CD4-positive, alpha-beta T cell treated with Interferon gamma for 1 hour (primary cell): ENCODE measurements at places on chromosomes 6 and 20.
A peak's percentile ranks its signal among the peaks of the same experiment; 100 is the strongest.

DNA sequence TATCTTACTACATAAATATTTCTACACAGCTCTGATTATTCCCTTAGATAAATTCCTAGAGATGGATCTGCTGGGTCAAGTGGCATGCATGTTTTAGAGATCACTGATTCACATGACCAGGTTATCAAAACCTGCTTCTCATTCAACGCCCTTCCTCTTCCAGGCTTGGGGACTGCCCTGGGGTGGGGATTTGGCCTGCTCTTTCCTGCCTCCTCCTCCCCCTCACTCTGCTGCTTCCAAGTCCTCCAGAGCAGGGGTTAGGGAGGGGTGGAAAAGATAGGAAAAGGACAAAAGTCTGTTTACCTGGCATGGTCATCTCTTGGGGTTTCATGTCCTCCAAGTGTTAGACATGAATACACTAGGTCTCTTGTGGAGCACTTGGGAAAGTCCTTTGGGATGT is 105.6 kb upstream of the GPR6 start:
- no peak for DNase-seq

- peak; percentile 74 for DNase-seq
Measured at GRCh38 chr20:23152308-23152892, 66.3 kb upstream of the CD93 start.

DNA sequence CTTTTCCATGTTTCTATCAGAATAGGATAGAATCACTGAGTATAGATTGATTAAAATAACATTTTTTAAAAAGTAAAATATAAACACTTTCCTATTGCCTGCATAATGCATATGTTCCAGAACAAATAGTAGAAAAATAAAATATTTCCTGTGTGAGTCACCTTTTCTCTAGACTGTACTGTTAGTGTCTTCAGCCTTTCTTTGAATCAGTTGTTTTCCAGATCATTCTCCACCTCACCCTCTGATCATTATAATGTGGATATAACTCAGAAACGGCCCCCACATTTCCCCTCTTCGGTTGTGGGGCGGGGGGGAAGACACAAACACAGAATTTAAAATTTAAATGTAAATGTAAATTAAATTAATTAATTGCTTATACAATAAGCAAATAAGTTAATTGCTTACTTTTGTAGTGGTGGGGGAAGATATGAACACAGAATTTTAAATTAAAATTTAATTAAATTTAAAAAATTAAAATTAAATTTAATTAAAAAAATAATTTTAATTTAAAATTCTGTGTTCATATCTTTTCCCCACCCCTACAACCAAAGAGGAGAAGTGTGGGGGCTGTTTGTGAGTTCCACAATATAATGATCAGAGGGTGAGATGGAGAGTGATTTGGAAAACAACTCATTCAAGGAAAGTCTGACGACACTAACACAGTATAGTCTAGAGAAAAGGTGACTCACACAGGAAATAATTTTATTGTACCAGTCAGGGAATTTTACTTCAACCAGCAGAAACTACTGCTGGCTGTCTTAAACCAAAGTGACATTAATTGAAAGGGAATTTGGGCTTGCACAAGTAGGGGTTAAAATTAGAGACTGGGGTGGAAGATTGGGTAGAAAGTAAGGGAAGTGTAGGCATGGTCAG is 37.1 kb upstream of the PROKR2 start:
- no peak for DNase-seq

DNA sequence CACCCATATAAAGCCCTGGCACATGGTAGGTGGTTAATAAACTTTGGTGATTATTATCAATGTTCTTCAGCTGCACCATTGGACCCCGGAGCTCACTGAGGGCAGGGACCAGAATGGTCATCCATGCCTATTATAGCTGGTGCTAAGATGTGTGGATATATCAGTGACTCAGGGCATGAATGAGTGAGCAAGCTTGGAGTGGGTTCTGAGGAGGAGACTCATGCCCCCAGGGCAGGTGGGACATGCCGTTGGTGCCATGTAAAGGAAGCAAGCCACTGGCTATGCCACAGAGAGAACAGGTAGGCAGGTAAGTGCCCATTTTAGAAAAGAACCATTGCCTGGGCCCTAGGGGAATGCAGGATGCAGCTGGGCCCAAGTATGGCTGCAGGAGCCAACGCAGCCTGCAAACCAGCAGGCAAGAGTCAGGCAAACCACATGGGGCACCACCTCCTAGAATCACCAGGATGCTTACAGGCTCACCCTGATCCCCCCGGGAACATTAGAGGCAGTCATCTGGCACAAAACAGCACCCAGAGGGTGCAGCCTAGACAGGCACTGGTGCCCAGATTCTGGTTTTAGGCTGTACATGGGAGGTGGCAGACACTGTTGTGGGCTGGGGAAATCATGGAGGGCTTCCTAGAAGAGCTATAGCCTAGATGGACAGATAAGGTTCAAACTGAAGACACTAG is 23.5 kb downstream of the PLAGL2 start:
- no peak for DNase-seq

- peak; percentile 31 for DNase-seq
Measured at GRCh38 chr6:20402342-20403069, 827 bp downstream of the E2F3 start.

DNA sequence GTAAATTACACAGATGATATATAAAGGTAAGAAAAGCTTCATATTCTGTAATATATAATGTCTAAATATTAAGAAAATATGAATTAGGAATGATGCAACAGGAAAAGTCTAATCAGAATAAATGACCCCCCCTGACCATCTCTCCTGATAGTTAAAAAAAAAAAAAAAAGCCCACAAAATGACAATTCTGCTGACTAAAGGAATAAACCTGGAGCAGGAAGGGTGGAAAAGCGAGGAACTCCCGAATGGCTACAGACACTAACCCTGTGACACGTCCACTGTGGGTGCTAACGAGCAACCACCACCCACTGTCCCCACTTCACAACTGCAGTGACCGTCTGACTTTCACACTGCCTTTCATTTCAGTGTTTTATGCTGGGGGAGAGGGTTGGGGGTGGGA is 67.6 kb upstream of the FOXQ1 start:
- no peak for DNase-seq

GRCh38 chr20:39503902-39504709 is 542.0 kb downstream of the DHX35 start:
- DNase-seq: no peak

DNA sequence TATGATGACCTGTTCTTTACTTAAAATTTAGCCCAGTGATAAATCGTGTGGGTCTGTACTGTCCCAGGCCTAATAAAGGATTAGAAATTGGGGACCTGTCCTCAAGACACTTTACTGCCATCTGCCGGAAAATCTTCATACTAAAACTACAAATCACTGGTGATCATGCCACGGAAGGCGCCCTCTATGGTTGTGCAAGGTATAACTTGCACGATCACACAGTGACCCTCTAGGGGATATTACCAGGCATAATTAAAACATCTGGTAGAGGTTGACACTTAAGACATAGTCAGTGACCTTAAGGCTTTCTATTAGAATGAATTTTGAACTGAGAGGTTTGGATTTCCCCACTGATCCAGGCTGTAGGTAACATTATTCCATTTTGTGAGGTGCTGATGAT is 172.6 kb downstream of the BMP2 start:
- DNase-seq: no peak

- no peak for DNase-seq
Measured at GRCh38 chr20:14877301-14878028, 540.1 kb upstream of the FLRT3 start.

- no peak for DNase-seq
Measured at GRCh38 chr6:156787569-156788492, 10.7 kb downstream of the ARID1B start.

DNA sequence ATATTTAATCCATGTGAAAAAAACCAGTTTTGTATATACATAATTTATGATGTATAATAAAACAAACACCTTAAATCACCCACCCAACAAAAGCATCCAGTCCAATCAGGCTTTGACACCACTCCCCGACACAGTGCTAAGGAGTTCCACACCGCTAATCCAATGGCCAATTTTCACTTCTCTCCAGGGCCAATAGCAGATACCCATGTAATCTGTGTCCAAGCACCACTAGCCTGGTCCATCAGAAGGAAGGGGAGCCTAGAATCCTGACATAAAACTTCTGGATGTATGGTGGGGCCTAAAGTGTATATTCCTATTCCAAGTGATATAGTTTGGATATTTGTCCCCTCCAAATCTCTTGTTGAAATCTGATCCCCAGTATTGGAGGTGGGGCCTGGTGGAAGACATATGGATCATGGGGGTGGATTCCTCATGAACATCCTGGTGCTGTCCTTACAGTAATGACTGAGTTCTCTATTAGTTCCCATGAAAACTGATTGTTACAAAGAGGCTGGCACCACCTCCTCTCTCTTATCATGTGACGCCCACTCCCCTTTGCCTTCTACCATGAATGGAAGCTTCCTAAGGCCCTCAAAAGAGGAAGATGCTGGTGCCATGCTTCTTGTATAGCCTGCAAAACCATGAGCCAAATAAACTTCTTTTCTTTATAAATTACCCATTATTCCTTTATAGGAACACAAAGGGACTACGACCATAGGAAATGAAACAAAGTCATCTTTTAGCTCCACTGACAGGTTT is 20.8 kb downstream of the RALGAPA2 start:
- DNase-seq: no peak
